ENCODE measurements at places on chromosomes 12 and 14. TPM values are rescaled to one million over a fixed set of nuclear protein-coding genes. Genes with fewer than 3 reads are reported as not detected.

Gene WIF1
- not detected for total RNA-seq

Gene MGST1
- not detected for total RNA-seq

Gene KLRC3
- total RNA-seq, result not detected

Gene CDKN3
- 0.91 TPM for total RNA-seq

Gene SLC8A3
- 0.13 TPM for total RNA-seq

Gene RFLNA
- not detected for total RNA-seq

Gene CACNA1C
- 0.02 TPM for total RNA-seq

Gene MTERF2
- total RNA-seq, result 9.4 TPM

Gene DRAM1
- 9.6 TPM for total RNA-seq

Gene GPR162
- total RNA-seq, result not detected

Gene RPS6KA5
- total RNA-seq, result 16.3 TPM

Gene NTN4
- 0.20 TPM for total RNA-seq

Gene GLS2
- 2.6 TPM for total RNA-seq

DNA sequence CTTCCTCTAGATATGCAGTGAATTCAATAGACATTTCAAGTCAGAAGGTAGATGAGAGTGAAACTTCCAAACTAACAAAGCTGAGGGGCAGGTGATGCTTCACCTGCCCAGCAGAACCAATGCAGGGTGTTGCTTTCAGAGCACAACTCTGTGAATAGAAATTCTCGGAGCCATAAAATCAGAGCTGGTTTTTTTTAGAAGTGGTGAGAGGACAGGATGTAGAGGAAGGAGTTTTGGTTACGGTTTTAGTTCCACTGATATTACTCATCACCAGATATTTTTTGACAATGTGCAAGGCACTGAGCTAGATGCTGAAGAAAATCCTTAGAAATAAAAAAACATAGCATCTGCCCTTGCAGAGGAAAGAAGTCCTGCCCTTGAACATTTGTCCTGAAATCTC lies 62.2 kb downstream of the BMP4 start:
- no peak overlapping the region for H3K4me3 ChIP-seq
- peaks cover 3% of the 10 kb centered on the region for H3K27me3 ChIP-seq
- no peaks in the 10 kb centered on the region for H3K36me3 ChIP-seq
- H3K27ac ChIP-seq, result no peak overlapping the region
- H3K4me1 ChIP-seq, result peaks cover 4% of the 10 kb centered on the region

GRCh38 chr12:51465491-51465890 lies 40.9 kb downstream of the SLC4A8 start:
- no peaks in the 10 kb centered on the region for H3K27me3 ChIP-seq
- H3K27ac ChIP-seq, result no peak overlapping the region
- no peaks in the 10 kb centered on the region for H3K4me1 ChIP-seq
- H3K4me3 ChIP-seq, result no peak overlapping the region
- H3K36me3 ChIP-seq, result peaks cover 28% of the 10 kb centered on the region

GRCh38 chr12:119841433-119842210 lies 35.5 kb downstream of the CIT start:
- H3K4me3 ChIP-seq, result no peak overlapping the region
- peaks cover 6% of the 10 kb centered on the region for H3K4me1 ChIP-seq
- DNase-seq, result no peak
- no peaks in the 10 kb centered on the region for H3K27me3 ChIP-seq
- peaks cover 5% of the 10 kb centered on the region for H3K36me3 ChIP-seq

GRCh38 chr12:5660238-5660637 lies 228.3 kb downstream of the NTF3 start:
- H3K27ac ChIP-seq, result no peak overlapping the region
- H3K4me1 ChIP-seq, result no peaks in the 10 kb centered on the region
- DNase-seq, result no peak
- no peaks in the 10 kb centered on the region for H3K27me3 ChIP-seq

- peaks cover 4% of the 10 kb centered on the region for H3K27me3 ChIP-seq
- no peak for DNase-seq
- H3K4me1 ChIP-seq, result no peaks in the 10 kb centered on the region
- no peak overlapping the region for H3K4me3 ChIP-seq
- no peak overlapping the region for H3K27ac ChIP-seq
These were observed 214.3 kb upstream of the CDKN3 start for GRCh38 chr14:54182419-54183045.

DNA sequence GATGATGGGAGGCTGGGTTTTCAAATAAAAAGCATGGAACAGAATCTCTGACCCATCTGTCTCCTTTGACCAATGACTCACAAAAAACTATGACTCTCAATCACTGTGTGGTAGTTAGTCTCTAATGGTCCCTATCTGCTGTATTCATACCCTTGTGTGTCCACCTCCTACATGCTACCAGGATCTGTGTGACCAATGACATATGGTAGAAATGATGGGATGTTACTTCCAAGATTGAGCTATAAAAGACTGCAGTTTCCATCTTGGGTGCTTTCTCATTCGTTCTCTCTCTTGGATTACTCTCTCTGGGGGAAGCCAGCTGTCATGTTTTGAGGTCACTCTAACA lies 144.7 kb upstream of the BTG1 start:
- no peaks in the 10 kb centered on the region for H3K27me3 ChIP-seq
- H3K27ac ChIP-seq, result no peak overlapping the region
- H3K4me3 ChIP-seq, result no peak overlapping the region
- no peaks in the 10 kb centered on the region for H3K36me3 ChIP-seq
- no peaks in the 10 kb centered on the region for H3K4me1 ChIP-seq
- DNase-seq, result no peak

- H3K4me1 ChIP-seq, result peaks cover 72% of the 10 kb centered on the region
- peaks cover 26% of the 10 kb centered on the region for H3K36me3 ChIP-seq
- H3K27ac ChIP-seq, result peak overlapping the region; percentile 91
- no peak for DNase-seq
- H3K27me3 ChIP-seq, result no peaks in the 10 kb centered on the region
These were observed 27.8 kb upstream of the PNMA1 start for GRCh38 chr14:73741876-73742519.

GRCh38 chr12:48881686-48882314 lies 16.1 kb upstream of the RND1 start:
- H3K36me3 ChIP-seq, result no peaks in the 10 kb centered on the region
- H3K4me1 ChIP-seq, result no peaks in the 10 kb centered on the region
- peaks cover 21% of the 10 kb centered on the region for H3K27me3 ChIP-seq
- no peak overlapping the region for H3K27ac ChIP-seq

GRCh38 chr12:105107171-105107493 lies 399 bp upstream of the WASHC4 start:
- DNase-seq, result peak; percentile 18
- H3K27me3 ChIP-seq, result no peaks in the 10 kb centered on the region
- peak overlapping the region; percentile 96 for H3K4me3 ChIP-seq
- peak overlapping the region; percentile 96 for H3K27ac ChIP-seq
- H3K4me1 ChIP-seq, result peaks cover 27% of the 10 kb centered on the region

DNA sequence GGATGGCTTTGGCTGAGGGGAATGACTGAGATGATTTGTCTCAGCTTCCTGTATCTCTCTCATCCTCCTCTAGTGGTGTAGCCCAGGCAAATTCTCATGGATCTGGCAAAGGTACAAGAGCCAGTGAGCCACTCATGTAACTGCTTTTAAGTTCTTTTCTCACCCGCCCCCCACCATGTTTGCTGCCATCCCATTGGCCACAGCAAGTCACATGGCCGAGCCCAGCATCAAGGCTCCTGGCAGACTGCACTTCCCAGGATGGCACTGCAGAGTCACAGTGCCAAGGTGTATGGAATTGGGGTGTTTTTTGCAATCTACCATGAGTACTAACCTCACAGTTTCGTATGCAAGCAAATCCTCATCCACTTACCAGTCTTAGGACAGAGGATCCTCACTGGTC lies 50.9 kb downstream of the CHST11 start:
- DNase-seq, result no peak
- peaks cover 3% of the 10 kb centered on the region for H3K36me3 ChIP-seq
- H3K27me3 ChIP-seq, result no peaks in the 10 kb centered on the region

- no peaks in the 10 kb centered on the region for H3K27me3 ChIP-seq
- no peak overlapping the region for H3K27ac ChIP-seq
- H3K4me1 ChIP-seq, result no peaks in the 10 kb centered on the region
- DNase-seq, result no peak
- H3K36me3 ChIP-seq, result no peaks in the 10 kb centered on the region
These were observed 297.5 kb upstream of the PRKD1 start for GRCh38 chr14:30225176-30225575.

DNA sequence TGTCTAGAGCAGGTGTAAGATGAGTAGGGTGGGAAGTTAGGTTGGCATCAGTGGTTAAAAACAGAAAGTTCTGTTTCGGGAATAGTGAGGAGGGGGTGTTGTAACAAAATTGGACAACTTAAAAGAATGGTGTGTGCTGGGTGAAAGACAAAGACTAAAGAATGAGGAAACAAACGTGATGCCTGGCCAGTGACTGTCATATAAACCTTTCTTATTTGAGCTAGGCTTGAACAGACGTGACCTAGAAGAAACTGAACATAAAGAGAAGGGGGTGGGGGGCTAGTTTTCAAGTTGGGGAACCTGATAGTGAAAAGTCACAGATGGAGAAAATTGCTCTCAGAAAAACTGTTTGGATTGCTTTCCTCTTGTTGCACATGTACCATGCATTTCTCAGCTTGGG lies 39.6 kb downstream of the RAD52 start:
- H3K4me1 ChIP-seq, result peaks cover 23% of the 10 kb centered on the region
- H3K27ac ChIP-seq, result no peak overlapping the region
- peaks cover 84% of the 10 kb centered on the region for H3K36me3 ChIP-seq
- H3K27me3 ChIP-seq, result no peaks in the 10 kb centered on the region
- H3K4me3 ChIP-seq, result no peak overlapping the region

GRCh38 chr12:121918679-121919038 lies 267 bp downstream of the CFAP251 start:
- peaks cover 25% of the 10 kb centered on the region for H3K36me3 ChIP-seq
- H3K27me3 ChIP-seq, result no peaks in the 10 kb centered on the region
- H3K4me1 ChIP-seq, result peaks cover 12% of the 10 kb centered on the region
- peak overlapping the region; percentile 80 for H3K4me3 ChIP-seq

GRCh38 chr12:4031703-4032291 lies 158.6 kb upstream of the PARP11 start:
- peaks cover 11% of the 10 kb centered on the region for H3K27me3 ChIP-seq
- no peak overlapping the region for H3K27ac ChIP-seq
- no peak for DNase-seq
- peaks cover 12% of the 10 kb centered on the region for H3K4me1 ChIP-seq
- H3K4me3 ChIP-seq, result peak overlapping the region; percentile 56

- no peak for DNase-seq
- no peak overlapping the region for H3K4me3 ChIP-seq
- H3K4me1 ChIP-seq, result no peaks in the 10 kb centered on the region
- no peak overlapping the region for H3K27ac ChIP-seq
- no peaks in the 10 kb centered on the region for H3K36me3 ChIP-seq
These were observed 32.3 kb downstream of the RASSF9 start for GRCh38 chr12:85803923-85804322.

- no peak overlapping the region for H3K27ac ChIP-seq
- no peaks in the 10 kb centered on the region for H3K27me3 ChIP-seq
- no peaks in the 10 kb centered on the region for H3K4me1 ChIP-seq
- DNase-seq, result no peak
These were observed 65.0 kb upstream of the FGD4 start for GRCh38 chr12:32334371-32334777.

- no peak for DNase-seq
- H3K27ac ChIP-seq, result no peak overlapping the region
- peaks cover 4% of the 10 kb centered on the region for H3K27me3 ChIP-seq
- no peaks in the 10 kb centered on the region for H3K4me1 ChIP-seq
These were observed 94.4 kb downstream of the KCNK10 start for GRCh38 chr14:88228522-88229236.

DNA sequence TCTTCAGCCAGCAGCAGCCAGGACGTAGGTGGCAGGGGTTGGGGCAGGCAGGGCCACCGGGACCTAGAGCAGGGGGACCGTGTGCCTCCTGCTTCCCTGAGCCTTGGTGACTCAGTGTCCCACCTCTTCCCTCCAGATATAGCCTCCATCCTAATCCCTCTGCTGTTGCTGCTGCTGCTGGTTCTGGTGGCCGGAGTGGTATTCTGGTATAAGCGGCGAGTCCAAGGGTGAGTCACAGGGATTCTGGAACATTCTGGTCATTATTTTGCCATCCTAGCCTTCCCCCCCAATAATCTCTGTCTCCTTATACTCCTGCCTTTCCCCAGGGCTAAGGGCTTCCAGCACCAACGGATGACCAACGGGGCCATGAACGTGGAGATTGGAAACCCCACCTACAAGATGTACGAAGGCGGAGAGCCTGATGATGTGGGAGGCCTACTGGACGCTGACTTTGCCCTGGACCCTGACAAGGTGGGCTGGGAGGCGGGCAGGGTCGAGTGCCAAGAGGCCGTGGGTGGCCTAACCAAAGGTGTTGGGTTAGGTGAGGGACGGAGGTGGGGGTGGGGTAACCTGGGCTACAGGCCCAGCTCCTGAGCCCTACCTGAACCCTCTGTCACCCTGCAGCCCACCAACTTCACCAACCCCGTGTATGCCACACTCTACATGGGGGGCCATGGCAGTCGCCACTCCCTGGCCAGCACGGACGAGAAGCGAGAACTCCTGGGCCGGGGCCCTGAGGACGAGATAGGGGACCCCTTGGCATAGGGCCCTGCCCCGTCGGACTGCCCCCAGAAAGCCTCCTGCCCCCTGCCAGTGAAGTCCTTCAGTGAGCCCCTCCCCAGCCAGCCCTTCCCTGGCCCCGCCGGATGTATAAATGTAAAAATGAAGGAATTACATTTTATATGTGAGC lies 4.5 kb upstream of the NXPH4 start:
- peaks cover 10% of the 10 kb centered on the region for H3K27me3 ChIP-seq
- no peak overlapping the region for H3K4me3 ChIP-seq
- no peaks in the 10 kb centered on the region for H3K36me3 ChIP-seq
- H3K27ac ChIP-seq, result no peak overlapping the region

Data from activated B cell treated with CpG ODN at 0.5 μM for 24 hours (primary cell).